NCI-H1436 treated with DMSO at 0.1 percent for 48 hours (cell line): ENCODE measurements at places on chromosomes 5 and 9.

DNA sequence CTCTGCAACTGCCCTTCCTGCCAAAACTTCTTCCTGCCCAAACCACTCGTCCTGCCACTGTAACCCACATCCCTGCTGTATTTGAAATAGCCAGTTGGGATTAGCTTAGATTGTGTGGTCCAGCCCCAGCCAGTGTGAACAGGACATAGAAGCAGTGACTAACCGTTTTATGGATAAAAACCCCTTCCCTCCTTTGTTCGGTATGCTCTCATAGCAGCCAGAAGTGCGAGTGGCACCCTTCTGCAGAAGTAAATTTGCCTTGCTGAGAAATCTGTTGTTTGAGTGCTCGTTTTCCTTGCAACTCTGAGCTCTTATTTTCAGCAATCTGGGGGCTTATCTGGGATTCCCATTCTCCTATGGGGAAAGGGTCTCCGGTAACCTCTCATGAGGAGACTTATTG, 470.0 kb downstream of the PRDM9 start:
- no peak for DNase-seq

GRCh38 chr5:82445726-82446335, 167.7 kb upstream of the RPS23 start:
- no peak for DNase-seq

DNA sequence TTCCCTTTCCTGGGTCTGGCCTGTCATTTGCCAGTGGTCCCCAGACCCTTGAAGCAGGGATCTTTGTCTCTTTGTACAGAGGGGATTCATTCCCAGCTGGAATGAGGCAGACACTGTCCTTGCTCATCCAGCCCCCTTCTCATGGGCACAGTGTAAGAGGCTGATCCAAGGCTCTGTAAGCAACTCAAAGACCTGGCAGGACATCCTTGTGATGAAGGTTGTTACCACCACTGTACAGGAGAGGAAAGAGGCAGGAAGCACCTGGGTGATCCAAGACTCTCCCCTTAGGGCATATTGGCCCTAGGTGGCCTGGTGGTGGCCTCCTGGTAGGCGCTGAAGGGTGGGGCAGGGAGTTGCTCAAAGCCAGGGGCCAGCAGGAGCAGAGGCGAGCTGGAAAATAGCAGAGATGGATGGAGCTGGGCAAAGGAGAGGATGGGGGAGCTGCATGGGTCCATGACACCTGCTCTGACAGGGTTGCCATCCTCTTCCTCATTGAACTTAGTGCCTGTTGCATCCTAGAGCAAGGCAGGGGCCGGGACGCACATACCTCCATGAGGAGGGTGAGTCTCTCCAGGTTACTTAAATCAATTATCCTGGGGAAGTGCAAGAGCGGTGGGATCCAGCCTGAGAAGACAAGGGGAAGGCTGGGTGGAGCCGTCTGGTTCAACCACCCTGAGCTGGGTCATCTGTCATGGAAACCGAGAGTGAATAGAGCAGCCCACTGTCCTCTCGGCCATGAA, 9.8 kb upstream of the GADD45G start:
- DNase-seq: no peak

DNA sequence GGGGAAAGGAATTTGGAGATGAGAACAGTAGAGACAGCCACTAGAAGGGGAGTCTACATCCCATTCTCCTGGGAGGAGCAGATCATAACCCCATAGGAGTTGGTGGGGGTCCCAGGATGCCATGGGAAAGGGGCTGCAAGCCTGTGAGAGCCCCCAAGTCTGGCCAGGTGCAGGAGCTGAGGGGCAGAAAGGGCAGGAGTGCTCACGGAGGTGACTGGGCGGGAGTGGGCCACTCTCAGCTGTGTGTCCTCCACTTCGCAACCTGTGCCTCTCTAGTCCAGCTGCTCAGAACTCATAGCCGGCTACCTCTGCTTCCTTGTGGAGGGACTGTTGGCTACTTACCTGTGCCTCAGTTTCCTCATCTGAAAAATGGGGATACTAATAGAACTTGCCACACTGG, 263.9 kb downstream of the FSTL4 start:
- DNase-seq: no peak

DNA sequence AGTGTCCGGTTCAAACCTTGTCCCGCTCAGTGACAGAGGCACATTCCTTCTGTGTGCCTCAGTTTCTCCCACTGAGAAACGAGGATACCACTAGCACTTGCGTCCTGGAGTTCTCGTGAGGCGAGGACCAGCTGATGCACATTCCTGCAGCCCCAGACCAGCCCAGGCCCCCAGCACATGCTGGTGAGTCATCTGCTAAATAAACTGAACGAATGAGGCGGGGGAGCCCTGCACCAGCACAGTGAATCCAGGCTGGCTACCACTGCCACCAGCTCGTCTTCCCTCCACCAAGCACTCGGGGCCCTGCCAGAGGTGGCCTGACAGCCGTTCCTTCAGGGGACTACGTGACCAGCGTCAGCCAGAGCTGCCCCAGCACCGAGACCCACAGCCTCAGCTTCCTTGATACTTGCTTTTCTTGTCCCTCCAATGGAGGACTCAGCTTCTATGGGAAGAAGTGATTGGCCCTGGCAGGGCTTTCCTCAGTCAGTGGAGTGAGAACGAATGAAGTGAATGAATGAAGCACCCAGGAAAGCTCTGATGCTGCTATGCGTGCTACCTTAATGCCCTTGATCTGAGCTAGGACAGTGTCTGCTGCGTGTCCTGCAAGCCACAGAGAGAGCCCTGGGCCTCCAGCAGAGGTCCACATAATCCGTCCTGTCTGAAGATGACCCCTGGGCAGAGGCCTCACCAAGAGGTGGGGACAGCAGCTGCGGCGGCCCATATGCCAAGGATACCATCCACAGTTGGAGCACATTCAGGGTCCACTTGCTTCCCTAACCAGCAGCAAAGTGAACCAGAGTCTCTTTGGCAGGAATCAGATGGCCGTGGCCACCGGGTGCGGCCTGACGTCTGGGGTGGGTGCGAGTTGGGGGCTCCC, 13.5 kb upstream of the BARX1 start:
- DNase-seq: no peak

GRCh38 chr9:90441814-90442213, 200.8 kb downstream of the DIRAS2 start:
- DNase-seq: no peak

- no peak for DNase-seq
Measured at GRCh38 chr9:124621371-124622328, 114.5 kb upstream of the NR5A1 start.

DNA sequence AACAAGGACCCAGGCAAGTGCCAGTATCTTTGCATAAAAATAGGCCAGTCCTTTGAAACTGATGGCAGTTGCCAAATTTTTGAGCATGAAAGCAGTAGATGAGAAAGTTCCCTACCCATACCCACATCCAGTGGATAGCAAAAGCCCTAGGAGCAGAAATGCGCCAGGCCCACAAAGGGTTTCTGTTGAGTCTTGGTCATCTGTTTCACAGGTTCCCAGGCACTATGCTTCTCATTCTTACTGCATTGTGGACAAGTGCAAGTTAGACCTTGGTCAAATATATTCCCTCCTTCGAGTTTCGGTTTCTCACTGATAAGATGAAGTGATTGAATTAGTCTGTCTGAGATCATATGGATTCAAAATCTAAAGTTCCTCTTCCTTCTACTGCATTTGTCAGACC, 152.3 kb downstream of the NR3C1 start:
- DNase-seq: no peak

- DNase-seq: no peak
Measured at GRCh38 chr9:108134486-108135128, 645.0 kb upstream of the KLF4 start.

GRCh38 chr5:158023266-158023665, 164.3 kb upstream of the CLINT1 start:
- no peak for DNase-seq

- no peak for DNase-seq
Measured at GRCh38 chr9:68683433-68683832, 21.6 kb upstream of the PIP5K1B start.

- no peak for DNase-seq
Measured at GRCh38 chr9:96782235-96782634, 4.3 kb upstream of the ZNF510 start.

DNA sequence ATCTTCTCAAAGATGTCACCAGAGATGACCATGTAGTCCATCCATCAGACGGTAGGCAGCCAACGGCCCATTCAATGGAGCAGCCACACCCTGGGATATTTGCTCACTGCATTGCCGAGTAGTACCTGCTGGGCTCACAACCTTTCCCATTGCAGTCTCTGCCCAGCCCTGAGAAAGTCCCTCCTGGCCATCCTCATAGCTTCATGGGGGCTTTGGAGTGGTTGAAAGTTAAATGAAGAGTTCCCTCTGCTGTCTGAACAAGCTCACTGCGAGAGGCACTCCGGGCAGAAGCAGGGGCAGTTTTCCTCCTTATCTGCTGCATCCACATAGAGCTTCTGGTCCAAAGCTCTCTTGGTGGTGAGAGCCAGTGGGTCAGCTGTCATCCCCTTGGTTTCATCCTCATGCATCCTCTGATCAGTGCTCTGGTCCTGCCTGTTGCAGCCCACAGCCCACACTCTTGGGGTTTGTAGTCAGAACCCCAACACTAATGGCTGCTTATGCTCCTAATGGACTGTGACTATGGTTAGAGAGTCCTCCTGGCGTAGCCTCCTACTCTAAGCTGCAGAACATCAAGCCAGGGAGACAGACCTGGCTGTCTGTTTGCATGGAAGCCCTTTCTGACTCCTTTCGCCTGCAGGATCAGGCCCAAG, 23.3 kb downstream of the TNFSF8 start:
- no peak for DNase-seq

DNA sequence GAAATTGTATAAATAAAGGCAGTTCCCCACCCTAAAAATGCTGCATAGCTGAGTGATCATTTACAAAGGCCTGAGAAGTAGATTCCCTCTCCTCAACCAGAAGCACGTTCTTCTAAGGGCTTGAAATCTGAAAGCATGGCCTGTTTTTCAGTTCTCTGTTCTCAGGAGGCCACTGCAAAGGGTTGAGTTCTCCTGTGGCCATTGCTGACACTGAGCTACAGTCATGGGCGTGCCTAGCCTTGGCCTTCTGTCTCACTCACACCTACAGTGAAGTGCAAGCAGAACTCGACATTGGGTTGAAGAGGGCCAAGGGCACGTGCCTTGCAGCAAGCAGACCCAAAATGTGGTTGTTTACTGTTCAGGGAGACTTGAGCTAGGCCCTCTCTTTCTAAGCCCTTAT, 276.6 kb upstream of the VLDLR start:
- DNase-seq: no peak

GRCh38 chr5:141840826-141841360, 37.3 kb downstream of the PCDH1 start:
- no peak for DNase-seq

DNA sequence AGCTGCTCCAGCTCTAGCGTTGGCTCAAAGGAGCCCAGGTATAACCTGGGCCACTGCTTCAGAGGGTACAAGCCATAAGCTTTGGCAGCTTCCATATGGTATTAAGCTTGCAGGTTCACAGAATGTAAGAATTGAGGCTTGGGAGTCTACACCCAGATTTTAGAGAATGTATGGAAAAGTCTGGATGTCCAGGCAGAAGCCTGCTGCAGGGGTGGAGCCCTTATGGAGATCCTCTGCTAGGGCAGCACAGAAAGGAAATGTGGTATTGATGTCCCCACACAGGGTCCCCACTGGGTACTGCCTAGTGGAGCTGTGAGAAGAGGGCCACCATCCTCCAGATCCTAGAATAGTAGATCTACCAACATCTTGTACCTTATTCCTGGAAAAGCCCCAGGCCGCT, 626.9 kb downstream of the MAT2B start:
- no peak for DNase-seq

- DNase-seq: no peak
Measured at GRCh38 chr9:17752021-17752420, 173.2 kb downstream of the SH3GL2 start.

DNA sequence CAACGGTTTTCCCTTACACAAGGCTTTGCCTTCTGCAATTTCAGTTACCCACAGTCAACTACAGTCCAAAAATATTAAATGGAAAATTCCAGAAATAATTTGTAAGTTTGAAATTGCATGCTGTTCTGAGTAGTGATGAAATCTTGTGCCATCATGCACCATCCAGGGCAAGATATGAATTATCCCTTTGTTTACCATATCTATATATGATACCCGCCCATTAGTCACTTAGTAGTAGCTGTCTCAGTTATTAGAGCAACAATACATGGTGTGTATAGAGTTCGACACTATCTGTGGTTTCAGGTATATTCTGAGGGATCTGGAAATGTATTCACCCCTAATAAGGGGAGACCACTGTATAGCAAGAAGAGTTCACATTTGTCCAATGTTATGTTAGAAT, 29.4 kb downstream of the ERBIN start:
- no peak for DNase-seq

DNA sequence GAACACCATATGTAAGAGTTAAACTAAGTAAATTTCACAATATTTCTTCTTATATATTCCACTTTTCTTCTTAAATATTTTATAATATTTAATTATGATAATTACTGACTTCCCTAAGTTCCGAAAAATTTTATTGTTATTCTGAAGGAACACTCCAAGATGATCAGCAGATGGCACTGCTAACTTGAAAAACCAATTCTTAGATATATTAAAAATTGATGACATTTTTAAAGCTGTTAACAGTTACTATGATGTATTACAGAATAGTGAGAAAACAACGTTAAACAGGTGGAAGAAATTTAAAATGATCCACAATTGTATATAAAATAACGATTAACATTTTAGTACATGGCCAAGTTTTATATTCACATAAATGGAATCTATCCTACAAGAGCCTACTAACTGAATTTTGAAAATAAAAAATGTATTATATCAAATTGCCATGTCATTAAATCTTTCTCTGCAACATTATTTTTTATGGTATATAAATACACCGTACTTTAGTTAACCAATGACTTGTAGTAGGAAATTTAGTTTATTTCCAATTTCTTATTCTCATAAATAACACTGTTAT, 30.1 kb upstream of the MUSK start:
- no peak for DNase-seq

DNA sequence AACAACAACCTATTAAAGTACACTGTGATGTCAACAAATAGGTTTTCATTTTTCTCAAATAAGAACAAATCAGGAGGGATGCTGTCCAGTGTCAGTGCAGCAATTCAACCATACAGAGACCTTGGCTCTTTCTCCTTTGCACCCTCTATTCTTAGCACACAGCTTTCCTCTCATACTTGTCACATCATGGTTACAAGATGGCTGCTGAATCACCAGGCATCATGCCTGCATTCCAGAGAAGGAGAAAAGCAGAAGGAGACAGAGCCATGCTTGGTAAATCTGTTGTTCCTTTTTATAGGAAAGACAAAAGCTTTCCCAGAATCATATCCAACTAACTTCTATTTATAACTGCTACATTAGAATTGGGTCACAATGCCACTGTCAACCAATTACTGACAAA, 124.7 kb upstream of the VLDLR start:
- DNase-seq: no peak

GRCh38 chr5:69367697-69368279, 1.5 kb downstream of the AK6 start:
- no peak for DNase-seq

- DNase-seq: no peak
Measured at GRCh38 chr5:14475045-14475444, 106.5 kb upstream of the OTULINL start.

- no peak for DNase-seq
Measured at GRCh38 chr5:132812123-132812765, 858 bp upstream of the SOWAHA start.
